Activated CD4-positive, CD25-positive, alpha-beta regulatory T cell treated with anti-CD3 and anti-CD28 coated beads, Interleukin-2, amount 50 U/mL, for 72 hours (primary cell): ENCODE measurements at places on chromosomes 1 and 21.

- DNase-seq = no peak
These were observed 111.2 kb upstream of the CTTNBP2NL start for GRCh38 chr1:112284796-112285195.

- no peak for DNase-seq
These were observed 107.3 kb downstream of the DUSP10 start for GRCh38 chr1:221634606-221635005.

DNA sequence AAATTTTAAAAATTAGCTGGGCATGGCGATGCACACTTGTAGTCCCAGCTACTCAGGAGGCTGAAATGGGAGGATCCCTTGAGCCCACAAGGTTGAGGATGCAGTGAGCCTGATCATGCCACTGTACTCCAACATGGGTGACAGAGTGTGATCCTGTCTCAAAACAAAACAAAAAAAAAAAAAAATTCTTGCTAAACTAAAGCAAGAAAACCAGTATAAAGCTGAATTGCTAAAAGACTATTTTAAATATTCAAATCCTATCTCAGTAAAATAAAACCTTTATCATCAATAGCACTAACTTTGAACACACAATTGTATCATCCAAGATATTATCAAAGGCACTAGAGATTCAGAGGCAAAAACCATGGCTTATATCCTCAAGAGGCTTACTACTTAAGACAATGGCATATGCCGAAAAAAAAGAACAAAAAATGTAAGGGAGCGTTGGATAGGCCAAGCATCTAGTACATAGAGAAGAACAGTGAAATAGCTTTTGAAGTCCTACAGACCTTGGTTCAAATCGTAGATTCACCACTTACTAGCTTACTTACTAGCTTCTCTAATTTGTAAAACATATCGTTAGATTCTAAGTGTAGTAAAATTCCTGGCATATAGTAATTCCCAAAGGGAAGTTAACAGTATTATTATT, 3.6 kb downstream of the EPS15 start:
- no peak for DNase-seq

DNA sequence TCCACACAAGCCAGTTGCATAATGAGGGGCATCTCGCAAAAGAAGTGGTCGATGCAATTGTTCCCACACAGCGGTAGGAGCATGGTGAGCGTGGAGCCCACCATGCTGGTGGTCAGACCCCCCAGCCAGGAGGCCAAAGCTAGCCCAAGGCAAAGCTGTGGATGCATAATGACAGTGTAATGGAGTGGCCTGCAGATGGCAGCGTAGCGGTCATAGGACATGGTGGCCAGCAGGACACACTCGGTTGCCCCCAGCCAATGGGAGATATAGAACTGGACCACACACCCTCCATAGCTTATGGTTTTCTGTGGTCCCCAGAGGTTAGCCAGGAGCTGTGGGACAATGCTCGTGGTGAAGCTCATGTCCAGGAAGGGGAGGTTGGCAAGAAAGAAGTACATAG, 4.3 kb downstream of the OR2C3 start:
- DNase-seq = no peak

GRCh38 chr1:223730479-223731132, 18.3 kb downstream of the CAPN2 start:
- DNase-seq = no peak
